ENCODE measurements at places on chromosomes 7 and 10.

- DNase-seq: peak; percentile 52
Observed at GRCh38 chr7:135169964-135170273, 588 bp downstream of the CYREN start.

- DNase-seq: no peak
Observed at GRCh38 chr7:34048445-34048844, 143.1 kb downstream of the BMPER start.

DNA sequence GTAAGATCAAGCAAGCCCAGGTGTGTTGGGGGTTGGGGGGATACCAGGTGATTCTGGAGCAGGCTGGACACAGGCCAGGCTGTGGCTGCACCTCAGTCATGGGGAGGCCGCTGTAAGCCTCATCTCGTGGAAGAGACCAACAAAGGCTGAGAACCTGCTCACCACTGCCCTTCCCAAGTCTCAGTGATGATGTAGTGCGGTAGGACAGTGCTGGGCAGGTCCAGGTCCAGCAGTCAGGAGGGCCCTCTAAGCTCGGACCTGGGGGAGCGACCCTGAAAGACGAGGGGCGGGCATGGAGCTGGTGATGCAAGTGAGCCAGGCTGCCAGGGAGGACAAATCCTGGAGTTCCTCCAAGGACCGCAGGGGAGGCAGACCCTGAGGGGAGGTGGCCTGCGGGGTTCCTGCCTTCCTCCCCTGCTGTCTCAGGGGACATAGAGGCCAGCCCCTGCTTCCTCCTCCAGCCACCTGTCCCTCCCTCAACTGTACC is 3.3 kb upstream of the PWWP2B start:
- DNase-seq: no peak

DNA sequence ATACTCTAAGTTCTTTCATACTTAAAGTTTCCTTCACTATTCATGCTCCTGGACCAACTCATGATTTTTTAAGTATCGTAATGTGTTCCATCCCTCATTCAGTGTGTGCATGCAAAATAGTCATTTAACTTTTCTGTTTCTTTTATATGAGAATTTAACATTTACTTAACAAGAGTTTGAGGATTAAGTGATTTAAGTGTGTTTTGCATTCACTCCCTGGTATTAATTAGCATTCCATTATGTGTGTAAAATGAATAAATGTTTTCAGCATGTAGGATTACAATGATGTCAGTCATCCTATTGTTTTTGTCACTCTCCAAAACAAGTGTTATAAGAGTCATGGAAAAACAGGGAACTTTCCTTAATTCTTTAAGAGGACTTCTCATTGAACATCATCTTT is 457.7 kb downstream of the IPMK start:
- no peak for DNase-seq

GRCh38 chr10:128869101-128869749 is 597.8 kb upstream of the MGMT start:
- no peak for DNase-seq

GRCh38 chr10:130358981-130359650 is 222.9 kb downstream of the GLRX3 start:
- DNase-seq: no peak

DNA sequence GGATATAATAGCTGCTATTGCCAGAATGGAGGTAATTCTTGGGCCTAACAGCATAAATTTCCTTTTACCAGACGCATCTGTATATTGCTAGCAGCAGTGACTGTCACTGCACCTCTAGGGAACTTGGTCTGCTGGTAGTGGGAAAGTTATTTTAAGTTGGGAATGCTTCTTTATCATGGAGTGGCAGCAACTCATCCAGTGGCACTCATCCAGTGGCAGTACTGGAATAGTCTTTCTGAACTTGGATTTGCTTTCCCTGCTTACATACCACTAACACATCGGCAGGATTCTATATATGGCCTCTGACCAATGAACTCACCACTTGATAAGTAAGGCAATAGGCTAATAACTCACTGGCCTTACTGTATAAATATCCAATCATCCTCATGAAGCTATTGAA is 22.0 kb upstream of the ICA1 start:
- no peak for DNase-seq

- no peak for DNase-seq
Observed at GRCh38 chr10:119278126-119278709, 70.8 kb downstream of the GRK5 start.

GRCh38 chr7:35255443-35256255 is 1.7 kb upstream of the TBX20 start:
- no peak for DNase-seq

GRCh38 chr7:46710927-46711326 is 789.9 kb upstream of the IGFBP3 start:
- no peak for DNase-seq

GRCh38 chr7:35694161-35694783 is 663 bp downstream of the HERPUD2 start:
- DNase-seq: no peak

- DNase-seq: no peak
Observed at GRCh38 chr7:40468891-40469864, 334.4 kb downstream of the SUGCT start.

DNA sequence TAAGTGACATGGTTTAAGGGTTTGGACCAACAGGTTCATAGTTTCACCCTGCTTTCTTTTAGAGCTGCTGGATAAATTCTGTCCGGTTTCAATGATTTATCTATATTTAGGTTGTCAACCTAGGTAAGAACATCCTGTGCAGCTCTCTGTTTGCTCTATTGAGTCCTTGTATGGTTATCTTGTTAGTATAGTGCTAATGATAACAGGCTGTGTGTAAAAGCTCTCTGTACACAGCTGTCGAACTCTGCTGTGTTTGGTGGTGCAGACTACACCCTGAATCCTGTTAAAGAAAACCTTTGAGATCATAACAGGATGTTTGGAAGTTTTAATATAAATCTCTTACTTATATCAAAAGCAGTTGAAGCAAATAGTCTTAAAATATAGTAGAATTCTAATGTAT is 219.2 kb downstream of the SDK1 start:
- no peak for DNase-seq

DNA sequence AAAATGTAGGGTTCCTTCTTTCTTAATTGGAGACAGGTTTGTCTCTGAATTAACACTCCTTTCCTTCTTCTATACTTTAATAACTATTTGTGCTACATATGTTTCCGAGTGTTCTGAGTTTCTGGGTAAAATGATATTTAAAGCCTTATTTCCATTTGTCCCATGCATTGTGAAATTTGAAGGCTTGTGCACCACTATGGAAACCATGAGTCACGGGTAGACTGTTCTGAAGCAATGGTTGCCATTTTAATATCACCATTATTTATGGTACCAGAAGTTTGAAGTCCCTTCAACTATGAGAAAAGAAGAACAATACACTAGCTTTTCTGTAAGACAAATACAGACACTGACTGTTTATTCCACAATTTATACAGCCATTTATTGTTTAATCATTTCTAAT is 44.7 kb upstream of the ZEB1 start:
- DNase-seq: no peak

DNA sequence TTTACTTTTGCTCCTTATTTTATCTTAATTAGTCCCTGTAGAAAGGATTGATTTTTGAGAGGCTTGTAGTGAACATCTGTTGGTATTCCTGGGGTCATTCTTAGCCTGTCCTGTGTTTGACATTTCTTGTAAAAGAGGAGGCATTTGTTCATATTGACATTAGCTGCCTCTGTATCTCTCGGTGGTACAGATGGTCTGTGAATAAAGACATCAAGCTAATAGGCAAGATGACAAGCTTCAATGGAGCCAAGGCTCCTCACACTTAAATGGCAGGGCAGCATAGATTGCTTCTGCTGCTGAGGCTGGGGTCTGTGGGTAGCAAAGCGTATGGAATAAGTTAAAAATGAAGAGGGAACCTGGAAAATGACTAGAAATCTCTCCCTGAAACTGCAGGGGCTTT is 687.6 kb downstream of the LRMDA start:
- DNase-seq: no peak

DNA sequence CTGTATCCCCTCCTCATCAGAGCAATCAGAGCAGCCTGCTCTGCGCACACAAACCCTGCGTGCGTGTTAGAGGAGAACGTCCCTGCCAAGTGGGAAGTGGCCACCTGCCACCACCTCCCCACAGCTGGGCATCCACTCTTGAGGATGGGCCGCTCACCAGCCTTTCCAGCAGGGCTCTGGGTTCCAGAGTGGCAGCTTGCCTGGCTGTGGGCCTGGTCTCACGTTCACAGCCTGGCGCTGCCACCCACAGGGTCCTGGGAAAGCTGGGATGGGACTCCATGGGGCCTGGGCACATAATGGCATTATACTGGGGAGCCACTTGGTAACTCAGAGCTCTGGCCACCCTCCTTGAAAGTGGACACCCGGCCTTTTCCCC is 151.1 kb upstream of the PPP2R2D start:
- no peak for DNase-seq

DNA sequence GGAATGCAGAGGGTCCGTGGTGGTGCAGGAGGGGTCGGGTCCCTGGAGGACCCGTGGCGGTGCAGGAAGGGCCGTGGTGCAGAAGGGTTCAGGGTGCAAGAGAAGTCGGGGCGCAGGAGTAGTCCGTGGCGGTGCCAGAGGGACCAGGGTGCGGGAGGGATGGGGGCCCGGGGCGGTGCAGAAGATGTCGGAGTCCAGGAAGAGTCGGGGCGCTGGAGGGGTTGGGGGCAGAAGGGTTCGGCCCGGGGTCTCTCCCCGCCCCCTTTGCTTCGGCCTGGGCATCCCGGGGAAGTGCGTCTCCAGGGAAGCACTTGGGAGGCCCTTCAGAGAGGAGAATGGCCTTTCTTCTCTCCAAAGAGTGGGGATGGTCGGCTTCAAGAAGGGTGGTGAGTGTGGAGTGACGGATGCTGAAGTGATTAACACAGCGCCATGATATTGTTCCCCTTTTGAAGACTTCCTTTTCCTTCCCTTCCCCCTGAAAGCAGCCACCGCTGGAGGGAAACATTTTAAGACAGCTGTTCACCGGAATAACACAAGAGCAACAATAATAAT is 997 bp downstream of the WDR37 start:
- no peak for DNase-seq

DNA sequence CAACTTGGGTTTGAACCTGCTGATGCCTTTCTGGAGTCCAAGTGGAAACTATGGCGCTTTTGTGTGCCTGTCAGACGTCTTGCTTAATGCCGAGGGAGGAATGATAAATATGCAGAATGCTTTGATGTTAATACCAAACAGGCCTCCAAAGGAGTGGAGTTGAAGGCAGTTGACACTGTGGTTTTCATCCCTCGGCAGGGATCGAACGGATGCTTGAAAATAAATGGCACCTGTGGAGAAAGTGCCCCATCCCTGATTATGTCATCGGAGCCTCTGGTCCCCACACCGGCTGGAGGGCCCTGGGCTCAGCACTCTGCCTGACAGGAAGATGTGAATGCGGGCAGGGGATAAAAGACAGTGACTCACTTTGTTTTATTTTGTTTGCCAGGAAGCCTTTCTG is 148.7 kb upstream of the GPR26 start:
- no peak for DNase-seq

GRCh38 chr7:159030490-159031134 is 114.1 kb downstream of the VIPR2 start:
- DNase-seq: peak; percentile 46

DNA sequence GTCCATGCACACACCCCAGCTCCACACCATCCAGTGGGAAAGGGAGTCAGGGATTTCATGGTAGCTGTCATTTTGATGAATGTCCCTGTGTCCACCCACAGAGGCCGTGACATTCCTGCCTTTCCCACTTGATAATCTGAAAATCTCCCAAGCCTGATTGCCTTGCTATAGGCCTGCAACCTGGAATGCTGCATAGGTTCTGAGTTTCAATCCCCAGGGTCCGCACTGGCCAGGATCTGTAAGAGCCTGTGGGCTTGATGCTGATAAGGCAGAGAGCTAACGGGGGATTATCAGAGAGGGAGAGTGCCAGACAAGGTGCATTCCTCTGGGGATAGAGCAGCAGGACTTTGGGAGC is 57.5 kb downstream of the RBM20 start:
- no peak for DNase-seq

GRCh38 chr7:44769776-44770294 is 21.2 kb downstream of the ZMIZ2 start:
- no peak for DNase-seq

DNA sequence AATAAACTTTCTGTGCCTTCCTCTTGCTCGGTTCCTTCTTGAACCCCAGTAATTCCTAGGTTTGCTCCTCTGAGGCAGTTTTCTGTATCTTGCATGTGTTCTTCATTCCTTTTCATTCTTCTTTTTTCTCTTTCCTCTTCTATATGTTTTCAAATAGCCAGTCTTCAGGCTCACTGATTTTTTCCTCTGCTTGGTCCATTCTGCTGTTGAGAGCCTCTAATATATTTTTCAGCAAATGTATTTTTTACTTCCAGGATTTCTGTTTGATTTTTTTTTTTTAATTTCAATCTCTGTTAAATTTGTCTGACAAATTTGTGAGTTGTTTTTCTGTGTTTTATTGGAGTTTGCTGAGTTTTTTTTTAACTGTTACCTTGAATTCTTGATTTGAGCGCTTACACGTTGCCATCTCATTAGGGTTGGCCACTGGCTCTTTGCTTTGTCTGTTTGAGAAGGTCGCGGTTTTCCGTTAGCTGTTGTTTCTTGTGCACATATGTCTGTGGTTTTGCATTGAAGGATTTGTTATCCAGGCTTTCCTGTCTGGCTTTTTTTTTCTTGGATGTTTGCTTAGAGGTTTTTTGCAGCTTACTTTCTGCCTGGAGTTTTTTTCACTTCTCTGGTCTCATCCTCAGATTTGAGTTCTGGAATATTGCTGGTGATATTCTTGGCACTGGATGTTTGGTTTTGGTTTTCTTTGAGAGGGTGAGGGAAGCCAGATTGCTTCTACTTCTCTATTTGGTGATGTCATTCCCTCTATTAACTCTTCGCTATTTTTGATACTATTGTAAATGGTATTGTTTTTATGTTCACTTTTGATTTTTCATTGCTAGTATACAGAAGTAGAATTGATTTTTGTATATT is 12.7 kb downstream of the SPRN start:
- DNase-seq: no peak

DNA sequence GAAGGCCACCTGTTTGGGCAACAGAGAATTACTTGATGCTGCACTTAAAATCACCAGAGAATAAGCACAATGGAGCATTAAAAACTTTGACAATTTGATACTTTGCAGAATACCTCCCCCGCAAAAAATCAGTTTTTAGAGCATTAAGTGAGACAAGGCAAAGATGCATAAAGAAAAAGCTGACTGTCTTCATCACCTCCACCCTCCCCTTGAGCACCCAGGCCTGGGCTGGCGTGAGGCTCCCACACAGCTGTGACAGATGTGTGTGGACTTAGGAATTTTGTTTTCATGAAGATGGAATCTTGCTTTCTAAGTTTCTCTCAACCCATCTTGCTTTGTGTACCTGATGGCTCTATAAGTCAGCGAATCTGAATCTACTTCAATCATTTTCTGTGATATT is 242.2 kb downstream of the EMX2 start:
- DNase-seq: no peak

Data from Ammon's horn (tissue), 1 donor.